Articular chondrocyte of knee joint (primary cell): ENCODE measurements at places on chromosomes 2 and 18. TPM values are rescaled to one million over a fixed set of nuclear protein-coding genes. Genes with fewer than 3 reads are reported as not detected.

The GPBAR1 gene
- 0.11 and 0.26 TPM in 2 replicates for total RNA-seq

The CIB4 gene
- not detected in 2 replicates for total RNA-seq

The SERPINB10 gene
- total RNA-seq: not detected in 2 replicates

The SERPINB12 gene
- total RNA-seq: not detected in 2 replicates

The CCDC121 gene
- total RNA-seq: 1.8 and 2.3 TPM in 2 replicates

The MOCOS gene
- 10.6 and 12.5 TPM in 2 replicates for total RNA-seq

The HOXD4 gene
- total RNA-seq: 1.6 and 3.1 TPM in 2 replicates

The OBSL1 gene
- total RNA-seq: 57.1 and 60.0 TPM in 2 replicates

The RNF125 gene
- 0.39 and 0.76 TPM in 2 replicates for total RNA-seq

The INPP5D gene
- 0.13 and 0.22 TPM in 2 replicates for total RNA-seq

The SIX3 gene
- total RNA-seq: not detected in 2 replicates

The DYTN gene
- total RNA-seq: not detected in 2 replicates

The GLI2 gene
- 3.5 and 7.8 TPM in 2 replicates for total RNA-seq

The PKDCC gene
- total RNA-seq: 12.3 and 15.6 TPM in 2 replicates

The REG3A gene
- total RNA-seq: not detected in 2 replicates

The FRZB gene
- total RNA-seq: 1.4 and 2.4 TPM in 2 replicates

The GALR1 gene
- not detected in 2 replicates for total RNA-seq
